ENCODE measurements at places on chromosomes 13 and 19.

GRCh38 chr13:69565334-69565733 is 542.3 kb upstream of the ATXN8OS start:
- no peak for DNase-seq

DNA sequence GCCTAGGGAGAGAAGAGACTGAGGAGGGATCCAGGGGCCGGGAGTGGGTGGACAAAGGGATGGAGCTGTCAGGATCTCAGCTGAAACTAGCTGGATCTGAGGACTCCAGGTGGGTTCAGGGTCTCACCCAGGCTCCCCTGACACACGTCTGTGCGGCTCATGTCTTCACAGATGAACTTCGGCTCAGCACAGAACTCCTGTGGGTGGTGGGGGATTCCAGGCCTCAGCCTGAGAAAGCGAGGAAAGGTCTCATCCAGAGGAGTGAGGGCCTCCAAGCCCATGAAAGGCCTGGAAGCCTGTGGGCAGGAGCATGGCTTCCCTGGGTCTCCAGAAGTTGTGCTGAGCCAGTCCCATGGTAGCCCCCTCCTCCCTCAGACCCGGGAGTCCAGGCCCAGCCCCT is 1.4 kb downstream of the CAPN12 start:
- no peak for DNase-seq

DNA sequence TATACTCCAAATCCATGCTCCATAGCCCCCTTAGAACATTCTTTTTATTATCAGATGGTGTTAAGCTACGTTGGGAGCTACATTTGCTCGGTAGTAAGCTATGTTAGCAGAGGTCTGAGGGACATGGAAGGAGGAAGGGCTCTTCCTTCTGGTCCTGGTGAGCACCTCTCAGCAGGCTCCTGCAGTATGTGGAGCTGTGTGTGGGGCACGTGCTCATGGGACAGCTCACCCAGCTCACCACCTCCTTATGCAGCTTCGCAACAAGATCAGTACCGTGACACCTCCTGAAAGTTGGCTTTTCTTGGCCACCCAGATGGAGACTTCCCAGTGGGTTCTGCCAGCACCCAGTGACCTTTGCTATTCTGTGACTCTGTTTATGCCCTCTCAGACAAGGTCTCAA is 400.5 kb upstream of the SLC10A2 start:
- DNase-seq = no peak

- DNase-seq = no peak
These were observed 5.3 kb downstream of the SHD start for GRCh38 chr19:4284176-4284958.

- DNase-seq = no peak
These were observed 73.6 kb downstream of the ATP7B start for GRCh38 chr13:51937320-51938290.

- DNase-seq = no peak
These were observed 47.1 kb upstream of the ZMYM5 start for GRCh38 chr13:19910336-19911072.

DNA sequence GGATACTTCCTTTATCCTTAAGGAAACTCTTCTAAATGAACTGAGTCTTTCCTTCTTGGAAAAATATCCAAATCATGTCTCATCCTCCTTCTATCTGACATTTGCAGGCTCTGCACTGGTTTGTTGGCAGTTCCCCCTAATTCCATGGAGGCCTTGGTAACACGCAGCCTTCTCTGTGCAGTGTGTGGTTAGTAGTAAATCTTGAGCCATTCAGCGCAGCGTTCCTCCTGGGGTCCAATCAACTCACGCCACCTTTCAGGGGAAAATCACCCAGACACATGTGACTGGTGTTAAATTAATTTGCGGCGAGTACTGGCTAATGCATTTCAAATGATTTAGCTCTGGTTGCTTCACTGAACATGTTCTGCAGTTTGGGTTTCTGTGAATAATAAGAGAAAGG is 21.0 kb upstream of the CBY2 start:
- DNase-seq = no peak

DNA sequence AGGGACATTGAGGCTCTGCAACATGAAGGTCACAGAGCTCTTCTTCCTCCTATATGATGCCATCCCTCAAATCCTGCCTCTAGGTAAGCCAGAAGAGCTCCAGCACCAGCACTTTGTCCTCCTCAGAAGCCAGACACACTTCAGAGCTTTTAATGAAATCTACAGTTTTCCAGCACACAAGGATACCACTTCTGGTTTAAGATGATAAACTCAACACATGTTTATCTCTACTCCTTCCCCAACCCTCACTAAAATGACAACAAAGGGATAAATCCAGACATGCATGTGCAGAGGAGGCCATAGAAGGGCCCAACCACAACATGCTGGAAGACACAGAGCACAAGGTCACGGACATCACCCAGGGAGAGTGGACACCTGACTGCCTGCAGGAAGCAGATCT is 195.3 kb downstream of the USP12 start:
- no peak for DNase-seq

- no peak for DNase-seq
These were observed 91.1 kb downstream of the CDK8 start for GRCh38 chr13:26344980-26345379.

DNA sequence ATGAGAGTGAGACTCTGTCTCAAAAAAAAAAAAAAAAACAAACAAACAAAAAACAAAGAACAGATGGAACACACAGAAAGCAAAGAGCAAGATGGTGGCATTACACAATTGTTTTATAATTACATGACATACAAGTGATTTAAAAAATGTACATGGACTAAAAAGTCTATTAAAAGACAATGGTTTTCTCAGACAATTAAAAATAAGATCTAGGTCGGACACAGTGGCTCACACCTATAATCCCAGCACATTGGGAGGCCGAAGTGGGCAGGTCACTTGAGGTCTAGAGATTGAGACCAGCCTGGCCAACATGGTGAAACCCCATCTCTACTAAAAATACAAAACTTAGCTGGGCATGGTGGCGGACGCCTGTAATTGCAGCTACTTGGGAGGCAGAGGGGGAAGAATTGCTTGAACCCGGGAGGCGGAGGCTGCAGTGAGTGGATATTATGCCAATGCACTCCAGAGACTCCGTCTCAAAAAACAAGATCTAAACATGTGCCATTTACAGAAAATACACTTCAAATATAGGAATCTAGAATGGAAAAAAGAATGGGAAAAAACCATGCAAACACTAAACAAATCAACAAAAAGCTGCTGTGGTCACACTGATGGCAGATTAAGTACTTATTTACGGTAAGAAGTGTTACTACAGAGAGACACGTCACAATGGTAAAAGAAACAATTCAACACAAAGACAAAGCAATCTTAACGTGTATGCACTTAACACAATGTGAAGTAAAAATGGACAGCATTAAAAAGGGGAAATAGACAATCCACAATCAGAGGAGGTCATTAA is 26.7 kb downstream of the MIER2 start:
- DNase-seq = no peak

Data from activated gamma-delta T cell treated with Interleukin-2 at 50 U/mL for 16 hours (primary cell).